ENCODE measurements at places on chromosomes 1 and 21.

DNA sequence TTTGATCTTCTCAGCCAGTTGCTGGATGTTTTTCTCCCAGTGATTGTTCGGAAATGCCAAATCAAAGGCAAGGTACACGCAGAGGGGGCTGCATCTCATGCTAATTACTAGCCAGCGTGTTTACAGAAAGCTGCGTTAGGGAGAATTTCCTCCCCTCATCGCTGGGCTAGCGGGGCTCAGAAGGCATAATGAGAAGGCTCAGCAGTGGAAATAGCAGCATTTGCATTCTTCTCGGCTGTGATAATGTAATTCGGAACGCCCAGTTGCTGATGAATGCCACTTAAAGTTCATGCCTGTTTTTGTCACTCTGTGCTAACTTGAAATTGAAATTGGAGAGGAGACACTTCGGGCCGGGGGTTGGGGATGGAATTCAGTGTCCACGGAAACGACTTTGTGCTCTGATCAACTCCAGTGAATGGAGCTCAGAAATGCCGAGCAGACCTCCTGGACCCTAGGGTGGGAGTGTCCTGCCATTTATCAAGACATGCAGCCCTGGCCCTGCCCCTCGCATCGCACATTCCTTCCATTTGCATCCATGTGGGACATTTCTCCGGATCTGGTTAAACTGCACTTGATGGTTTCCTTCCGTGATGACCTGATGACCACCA is 313.4 kb upstream of the C1orf174 start:
- DNase-seq: no peak

- no peak for DNase-seq
These were observed 1.5 kb upstream of the KCNA2 start for GRCh38 chr1:110607536-110608230.

DNA sequence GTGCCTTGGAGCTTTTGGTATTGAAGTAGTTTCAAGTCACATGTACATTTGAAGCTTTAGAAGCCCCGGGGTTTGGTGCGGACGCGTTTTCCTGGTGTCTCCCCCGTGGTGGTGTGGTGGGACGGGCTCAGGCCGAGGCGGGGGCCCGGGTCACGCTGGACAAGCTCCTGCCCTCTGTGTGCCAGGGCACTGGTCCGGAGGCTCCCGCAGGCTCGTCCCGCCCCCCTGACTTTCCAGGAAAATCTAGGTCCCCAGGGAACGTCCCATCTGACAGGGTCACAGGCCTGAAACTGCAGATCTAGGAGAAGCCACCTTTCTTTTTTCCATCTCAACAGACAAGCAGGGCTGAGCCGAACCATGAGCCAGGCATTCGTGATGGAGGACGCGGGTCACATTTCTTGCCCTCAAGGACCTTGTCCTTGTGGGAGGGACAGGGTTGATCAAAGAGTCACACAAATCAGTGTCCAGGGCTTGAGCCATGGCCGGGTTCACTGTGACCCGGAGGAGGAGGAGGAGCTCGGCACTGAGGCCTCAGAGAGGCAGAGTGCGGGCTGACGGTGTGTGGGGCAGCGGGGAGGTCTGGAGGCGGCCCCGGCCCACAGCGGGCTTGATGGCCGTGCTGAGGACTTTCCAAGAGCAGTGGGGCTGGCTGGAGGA is 1.6 kb downstream of the DMRTB1 start:
- no peak for DNase-seq

DNA sequence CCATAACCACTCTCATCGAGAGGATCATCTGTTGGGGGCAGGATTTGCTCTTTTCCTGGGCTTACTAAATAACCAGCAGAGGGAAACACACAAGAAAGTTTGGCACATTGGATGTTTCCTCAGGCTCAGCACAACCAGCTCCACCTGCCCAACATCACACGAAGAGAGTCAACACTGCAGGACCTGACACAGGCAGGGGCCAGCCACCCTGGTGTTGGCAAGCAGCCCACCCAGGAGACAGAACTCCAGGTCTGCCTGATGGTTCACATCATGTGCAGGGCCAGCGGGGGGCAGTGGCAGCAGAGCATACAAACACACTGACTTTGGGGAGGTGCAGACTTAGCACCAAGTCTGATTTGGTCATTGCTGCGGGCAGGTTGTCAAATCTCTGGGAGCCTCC is 182.3 kb upstream of the GALNT2 start:
- no peak for DNase-seq

GRCh38 chr1:36482724-36483388 is at the start of gene CSF3R:
TSS of gene CSF3R (minus strand) at chr1:36482913. CDS start at chr1:36479496, 3,417 bp downstream.
- no peak for DNase-seq

GRCh38 chr1:241716915-241717656 is 65.0 kb downstream of the WDR64 start:
- DNase-seq: no peak

DNA sequence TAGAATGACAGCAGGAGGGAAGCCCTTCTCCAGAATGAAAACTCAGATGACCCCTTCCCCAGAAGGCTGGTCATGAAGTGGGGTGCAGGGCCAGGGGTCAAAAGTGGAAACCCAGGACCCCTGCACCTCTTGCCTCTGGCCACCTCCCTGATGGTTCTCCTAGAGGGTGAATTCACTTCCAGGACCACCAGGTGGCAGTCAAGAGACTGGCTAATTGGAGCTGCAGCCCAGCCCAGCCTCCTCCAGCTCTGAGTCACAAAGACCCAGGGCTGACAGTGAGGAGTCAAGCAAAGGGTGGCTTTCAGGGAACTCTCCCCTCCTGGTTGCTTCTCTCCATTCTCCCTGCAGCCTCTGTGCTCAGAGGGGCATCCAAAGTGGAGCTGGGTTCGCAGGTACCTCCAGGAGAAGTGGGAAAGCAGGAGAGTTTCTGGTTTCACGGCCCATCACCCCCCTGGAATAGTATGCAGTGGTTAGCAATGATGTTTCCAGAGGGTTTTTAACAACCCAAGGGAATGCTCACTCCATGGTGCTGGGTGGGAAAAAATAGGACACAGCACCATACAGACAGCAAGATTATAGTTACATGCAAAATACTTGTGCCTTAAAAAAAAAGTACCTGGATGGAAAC is 6.1 kb upstream of the EPHB2 start:
- peak; percentile 14 for DNase-seq

- DNase-seq: no peak
These were observed 10.7 kb upstream of the ARHGEF11 start for GRCh38 chr1:157056269-157056668.

- no peak for DNase-seq
These were observed 189.8 kb upstream of the DPYD start for GRCh38 chr1:98110674-98111073.

GRCh38 chr1:226181996-226182714 is 4.4 kb downstream of the ACBD3 start:
- DNase-seq: no peak

DNA sequence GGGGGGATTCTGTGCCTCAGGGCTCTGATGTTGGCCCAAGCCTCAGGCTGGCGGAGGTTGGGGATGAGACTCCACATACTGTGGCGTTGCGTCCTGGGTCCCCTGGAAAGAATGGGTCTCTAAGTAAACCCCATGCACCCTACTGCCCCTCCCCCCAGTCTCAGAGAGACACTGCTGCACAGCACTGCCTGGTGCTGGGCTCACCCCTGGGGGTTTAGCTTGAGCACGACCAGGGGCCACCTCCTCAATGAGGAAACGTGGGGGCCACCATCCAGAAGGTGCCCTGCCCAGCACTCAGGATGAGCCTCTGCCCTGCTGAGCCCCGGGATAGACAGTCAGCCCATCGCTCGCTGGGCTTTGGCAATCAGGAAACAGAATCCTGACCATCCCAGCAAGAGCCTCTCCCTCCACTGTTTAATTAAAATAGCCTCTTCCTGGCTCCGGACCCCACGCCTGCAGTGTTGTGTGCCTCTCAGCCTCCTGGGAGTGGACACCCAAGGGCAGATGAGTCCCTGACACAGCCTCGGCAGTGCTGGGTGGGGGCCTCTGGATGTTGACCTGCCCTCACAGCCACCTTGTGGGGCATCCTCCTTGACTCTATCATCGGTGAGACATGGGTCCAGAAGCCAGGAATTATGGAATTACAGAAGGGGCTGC is 3.5 kb upstream of the KRTAP10-4 start:
- no peak for DNase-seq

DNA sequence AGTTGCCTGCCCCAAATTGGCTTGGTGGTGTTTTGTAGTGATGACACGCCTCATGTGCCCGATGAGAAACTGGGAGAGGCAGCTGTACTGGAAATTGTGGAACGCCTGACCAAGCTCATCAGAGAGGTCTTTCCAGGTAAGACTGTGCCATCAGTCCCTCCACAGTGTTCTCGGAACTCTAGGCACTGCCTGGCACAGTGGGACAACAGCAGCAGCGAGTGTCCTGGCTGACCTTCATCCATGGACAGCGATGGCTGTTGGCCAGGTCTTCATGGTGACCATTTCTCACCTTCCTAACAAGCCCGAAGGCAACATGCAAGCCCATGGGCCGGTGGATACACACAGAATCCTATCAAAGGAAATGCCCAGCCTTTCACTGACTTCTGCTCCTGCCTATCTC is 10.7 kb upstream of the XKR8 start:
- DNase-seq: no peak

- no peak for DNase-seq
These were observed 104.2 kb downstream of the IGSF21 start for GRCh38 chr1:18211764-18212163.

DNA sequence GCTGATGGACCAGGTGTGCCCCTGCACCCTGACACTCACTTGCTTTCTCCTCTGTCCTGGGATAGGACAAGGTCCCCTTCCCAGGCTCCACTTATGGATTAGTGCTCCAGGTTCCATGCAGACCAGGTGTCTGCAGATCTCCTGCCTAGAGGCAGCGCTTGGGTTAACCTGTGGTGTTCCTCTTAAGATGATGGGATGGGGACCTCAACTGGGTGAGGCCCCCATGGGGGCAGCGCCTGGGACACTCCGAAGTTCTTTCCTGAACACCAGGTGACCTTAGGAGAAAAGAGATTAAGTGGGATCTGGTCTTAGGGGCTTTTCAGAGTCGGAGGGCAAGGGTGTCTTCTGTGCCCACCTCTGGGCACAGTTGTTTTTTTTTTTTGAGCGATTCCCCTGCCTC is 21.2 kb downstream of the TNNT2 start:
- DNase-seq: no peak

DNA sequence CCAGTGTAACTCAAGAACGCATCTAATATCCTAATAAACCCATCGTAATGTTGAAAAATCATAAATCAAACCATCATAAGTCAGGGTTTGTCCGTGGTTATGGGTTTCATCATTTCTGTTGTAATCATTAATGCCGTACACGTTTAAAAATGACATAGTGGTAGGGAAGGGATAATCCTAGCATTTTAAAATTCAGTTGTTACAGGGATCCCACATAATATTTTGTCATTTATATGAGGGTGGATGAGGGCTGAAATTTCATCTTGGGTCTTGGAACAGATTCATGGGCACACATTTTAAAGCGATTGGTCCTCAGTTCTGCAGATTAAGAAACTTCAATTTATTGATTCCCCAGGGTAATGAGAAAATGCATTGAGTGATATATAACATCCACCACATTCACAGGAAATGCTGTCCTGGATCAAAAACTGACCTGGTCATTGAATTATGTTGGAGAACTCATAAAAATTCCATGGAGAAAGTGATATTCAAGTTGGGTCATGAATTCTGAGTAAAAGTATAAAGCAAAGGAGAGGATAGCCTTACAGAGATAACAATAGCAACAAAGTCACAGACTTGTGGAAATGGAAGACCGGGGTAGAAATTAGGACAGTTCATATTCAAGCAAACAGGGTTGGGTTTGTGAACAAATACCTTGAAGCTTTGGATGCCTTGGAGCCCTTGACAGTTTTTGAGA is 1527.3 kb upstream of the TPTE start:
- DNase-seq: no peak

DNA sequence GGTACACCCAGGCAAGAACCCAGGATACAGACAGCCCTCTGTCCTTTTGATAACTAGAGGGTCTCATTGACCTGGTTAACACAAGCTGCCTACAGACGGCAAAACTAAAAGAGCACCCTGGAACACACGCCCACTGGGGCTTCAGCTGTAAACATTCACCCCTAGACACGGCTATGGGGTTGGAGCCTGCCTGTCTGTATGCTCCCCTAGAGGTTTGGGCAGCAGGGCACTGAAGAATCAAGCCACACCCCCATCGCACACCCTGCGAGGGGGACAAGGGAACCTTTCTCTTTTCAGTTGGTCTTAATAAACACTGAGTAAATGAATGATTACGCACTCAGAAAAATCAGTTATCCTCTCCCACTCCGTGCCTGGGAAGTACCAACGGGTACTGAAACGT is 35.5 kb downstream of the LRRC3 start:
- no peak for DNase-seq

DNA sequence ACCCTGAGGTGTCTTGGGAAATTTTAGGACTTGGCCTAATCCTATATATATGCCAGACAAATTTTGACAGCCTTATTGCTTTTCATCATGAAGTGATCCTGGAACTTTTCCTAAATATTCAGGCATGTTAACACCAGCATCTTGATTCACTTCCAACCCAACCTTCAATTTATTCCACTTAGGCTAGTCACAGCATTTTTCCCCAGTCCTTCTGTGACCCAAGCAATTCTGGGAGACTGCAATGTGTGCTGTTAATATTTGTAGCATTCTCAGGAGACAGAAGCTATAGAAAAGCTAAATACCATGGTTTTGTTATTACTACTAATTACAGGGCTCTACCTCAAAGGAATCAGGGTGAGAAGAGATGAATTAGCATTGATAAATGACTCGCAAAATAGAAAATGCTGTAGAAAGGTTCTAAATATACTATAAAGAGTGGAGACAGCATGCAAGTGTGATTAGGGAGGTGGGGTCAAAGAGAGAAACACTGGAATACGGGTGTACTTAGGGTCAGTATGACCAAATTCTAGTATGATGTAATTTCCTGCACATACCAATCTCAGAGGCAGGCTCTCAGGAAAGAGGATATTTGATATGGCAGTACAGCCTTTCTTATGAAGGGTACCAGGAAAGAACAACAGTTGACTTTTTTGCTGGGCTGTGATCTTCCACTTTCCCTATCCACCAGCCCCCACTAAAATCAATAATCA is 29.1 kb downstream of the PRRX1 start:
- DNase-seq: no peak

GRCh38 chr1:110872745-110873720 is at the start of gene CD53:
TSS of gene CD53 (plus strand) at chr1:110873148. CDS start at chr1:110891409, 18,261 bp downstream.
- no peak for DNase-seq

DNA sequence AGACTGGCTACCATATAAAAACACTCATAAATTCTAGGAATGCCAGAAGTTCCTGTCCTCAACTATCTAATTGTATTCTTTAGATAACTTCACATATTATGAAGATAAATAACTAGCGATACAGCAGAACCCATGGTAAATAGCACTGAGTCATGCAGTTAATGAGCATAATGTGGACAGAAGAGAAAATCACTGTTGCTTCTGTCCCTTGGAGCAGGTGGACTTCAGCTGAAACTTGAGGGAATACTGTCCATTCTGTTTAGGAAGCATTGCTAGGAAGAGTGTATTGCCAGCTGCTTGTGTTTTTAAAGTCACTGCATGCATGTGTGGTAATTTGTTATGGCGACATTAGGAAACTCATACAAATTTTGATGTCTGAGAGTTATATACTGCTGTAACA is 854.4 kb downstream of the LTN1 start:
- DNase-seq: no peak
